ENCODE measurements at places on chromosomes 5 and 9.

GRCh38 chr5:151881621-151882225, 42.9 kb downstream of the GLRA1 start:
- DNase-seq = no peak

- DNase-seq = no peak
These were observed 60.9 kb upstream of the TLR4 start for GRCh38 chr9:117643288-117643654.

DNA sequence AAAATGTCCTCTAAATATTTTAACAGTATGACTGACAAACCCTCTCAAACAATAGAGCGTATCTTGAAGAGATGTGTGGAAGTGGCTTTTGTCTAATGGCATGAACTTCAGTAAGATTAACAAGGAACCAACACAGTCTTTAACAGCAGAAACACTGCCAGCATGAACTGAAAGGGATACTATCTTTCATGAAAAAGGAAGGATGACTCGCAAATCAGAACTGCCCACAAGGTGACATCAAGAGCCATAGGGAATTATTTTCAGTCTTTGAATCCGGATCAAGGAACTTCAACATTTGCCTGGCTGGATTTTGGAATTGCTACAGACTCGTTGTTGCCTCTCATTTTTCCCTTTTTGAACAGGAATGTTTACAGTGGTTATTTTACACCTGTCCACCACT, 5.1 kb upstream of the HEXB start:
- DNase-seq = no peak

GRCh38 chr5:157540707-157541446, 34.7 kb downstream of the ADAM19 start:
- no peak for DNase-seq

DNA sequence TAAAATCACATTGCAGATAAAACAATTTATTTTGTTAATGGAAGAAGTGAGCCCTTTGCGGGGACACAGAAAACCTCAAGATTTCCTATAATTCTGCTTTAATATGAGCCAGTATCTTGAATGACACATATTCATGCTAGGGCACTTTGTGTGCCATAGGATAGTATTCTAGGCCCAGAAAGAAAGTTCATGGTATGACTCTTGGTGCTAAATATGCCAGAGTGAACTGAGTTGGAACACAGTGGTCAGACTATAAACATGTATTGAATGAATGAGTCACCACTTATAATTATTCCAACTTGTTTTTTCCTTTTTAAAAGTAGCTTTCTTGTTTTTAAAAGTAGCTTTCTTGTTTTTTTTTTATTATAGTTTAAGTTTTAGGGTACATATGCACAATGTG, 46.0 kb downstream of the ADAMTS19 start:
- DNase-seq = no peak

GRCh38 chr5:179755022-179755421, 22.4 kb downstream of the MAML1 start:
- DNase-seq = no peak

GRCh38 chr9:86975036-86975435, 27.7 kb upstream of the GAS1 start:
- no peak for DNase-seq

DNA sequence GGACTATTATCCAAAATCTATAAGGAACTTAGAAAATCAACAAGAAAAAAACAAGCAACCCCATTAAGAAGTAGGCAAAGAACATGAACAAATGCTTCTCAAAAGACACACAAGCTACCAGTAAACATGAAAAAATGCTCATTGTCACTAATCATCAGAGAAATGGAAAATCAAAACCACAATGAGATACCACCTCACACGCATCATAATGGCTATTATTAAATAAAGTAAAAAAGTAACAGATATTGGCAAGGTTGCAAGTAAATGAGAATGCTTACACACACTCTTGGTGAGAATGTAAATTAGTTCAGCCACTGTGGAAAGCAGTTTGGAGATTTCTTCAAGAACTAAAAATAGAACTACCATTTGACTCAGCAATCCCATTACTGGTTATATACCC, 167.0 kb upstream of the DMRTA1 start:
- DNase-seq = no peak

- no peak for DNase-seq
These were observed 6.1 kb upstream of the PLGRKT start for GRCh38 chr9:5443850-5444249.

Measured in activated naive CD8-positive, alpha-beta T cell treated with anti-CD3 and anti-CD28 coated beads, Interleukin-2, amount 10 ng/mL, durations not matched to agents 7 days and 5 days (primary cell).